ENCODE measurements at places on chromosomes 3 and 15.
A peak's percentile ranks its signal among the peaks of the same experiment; 100 is the strongest.

- no peak for DNase-seq
Measured at GRCh38 chr3:118587847-118588246, 446.8 kb downstream of the IGSF11 start.

DNA sequence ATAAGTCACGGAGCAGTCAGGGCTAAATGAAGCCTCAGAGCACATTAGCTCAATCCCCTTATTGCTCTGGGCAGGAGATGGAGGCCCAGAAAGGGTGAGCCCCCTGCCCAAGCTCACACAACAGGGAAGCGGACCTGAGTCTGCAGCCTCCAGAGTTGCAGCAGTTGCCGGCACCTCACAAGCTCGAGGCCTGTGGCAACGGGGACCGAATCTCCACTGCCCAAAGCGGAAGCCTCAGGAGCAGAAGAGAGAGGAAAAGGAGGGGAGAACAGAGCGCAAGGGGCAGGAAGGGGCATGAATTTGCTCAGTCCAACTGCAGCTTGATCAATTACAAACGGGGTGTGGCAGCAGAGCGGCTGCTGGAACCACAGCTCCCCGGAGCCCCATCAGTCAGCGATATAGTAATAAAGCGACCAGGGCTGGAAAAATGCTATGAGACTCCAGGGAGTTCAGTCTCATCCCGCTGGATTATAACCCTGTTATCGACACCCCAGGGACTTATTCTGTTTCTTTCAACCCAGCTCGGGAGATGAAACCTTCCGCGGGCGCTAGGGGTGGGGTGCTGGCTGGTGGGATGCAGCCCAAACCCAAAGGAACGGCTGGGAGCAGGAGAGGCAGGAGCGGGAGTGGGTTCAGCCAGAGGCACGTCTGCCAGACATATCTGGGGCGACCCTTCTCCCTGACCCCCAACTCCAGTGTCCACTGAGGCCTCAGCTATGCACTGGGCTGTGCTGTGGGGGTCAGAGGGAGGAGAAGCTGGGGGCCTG is 219.7 kb upstream of the LINGO1 start:
- DNase-seq: no peak

GRCh38 chr3:172396400-172396799 is 51.9 kb downstream of the GHSR start:
- no peak for DNase-seq

- no peak for DNase-seq
Measured at GRCh38 chr15:101295607-101296161, 636 bp upstream of the SNRPA1 start.

GRCh38 chr3:160941885-160942494 is 163.2 kb downstream of the B3GALNT1 start:
- peak; percentile 50 for DNase-seq

- peak; percentile 70 for DNase-seq
Measured at GRCh38 chr15:65981837-65982626, 112.7 kb downstream of the RAB11A start.

DNA sequence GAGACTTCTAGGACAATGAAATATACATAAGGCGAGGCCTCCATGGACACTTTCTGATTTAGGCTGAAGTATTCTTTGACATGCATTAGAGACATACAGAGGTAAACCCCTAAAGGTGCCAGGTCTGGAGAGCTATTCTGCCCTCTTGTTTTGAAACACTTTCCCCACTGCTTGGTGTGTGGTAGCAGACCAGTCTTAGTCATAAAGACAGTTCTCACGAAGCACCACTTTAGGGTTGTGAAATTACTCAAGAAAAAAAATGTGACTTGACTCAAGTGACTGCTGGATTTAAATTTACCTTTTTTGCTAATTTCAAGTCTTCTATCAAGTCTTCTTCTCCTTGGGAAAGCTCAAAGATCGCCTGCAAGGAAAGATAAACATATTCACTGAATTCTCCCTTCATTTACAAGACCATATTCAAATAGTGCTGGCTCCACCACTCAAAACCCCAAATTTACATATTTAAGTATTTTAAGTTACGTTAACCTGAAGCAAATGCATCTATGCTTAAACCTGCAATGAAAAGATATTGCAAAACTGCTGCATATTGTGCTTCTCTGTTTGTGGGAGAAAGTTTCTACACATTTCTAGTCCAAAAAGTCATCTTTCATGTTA is 48.4 kb downstream of the ARHGEF3 start:
- no peak for DNase-seq

- no peak for DNase-seq
Measured at GRCh38 chr3:157938154-157938779, 168.0 kb downstream of the SHOX2 start.

DNA sequence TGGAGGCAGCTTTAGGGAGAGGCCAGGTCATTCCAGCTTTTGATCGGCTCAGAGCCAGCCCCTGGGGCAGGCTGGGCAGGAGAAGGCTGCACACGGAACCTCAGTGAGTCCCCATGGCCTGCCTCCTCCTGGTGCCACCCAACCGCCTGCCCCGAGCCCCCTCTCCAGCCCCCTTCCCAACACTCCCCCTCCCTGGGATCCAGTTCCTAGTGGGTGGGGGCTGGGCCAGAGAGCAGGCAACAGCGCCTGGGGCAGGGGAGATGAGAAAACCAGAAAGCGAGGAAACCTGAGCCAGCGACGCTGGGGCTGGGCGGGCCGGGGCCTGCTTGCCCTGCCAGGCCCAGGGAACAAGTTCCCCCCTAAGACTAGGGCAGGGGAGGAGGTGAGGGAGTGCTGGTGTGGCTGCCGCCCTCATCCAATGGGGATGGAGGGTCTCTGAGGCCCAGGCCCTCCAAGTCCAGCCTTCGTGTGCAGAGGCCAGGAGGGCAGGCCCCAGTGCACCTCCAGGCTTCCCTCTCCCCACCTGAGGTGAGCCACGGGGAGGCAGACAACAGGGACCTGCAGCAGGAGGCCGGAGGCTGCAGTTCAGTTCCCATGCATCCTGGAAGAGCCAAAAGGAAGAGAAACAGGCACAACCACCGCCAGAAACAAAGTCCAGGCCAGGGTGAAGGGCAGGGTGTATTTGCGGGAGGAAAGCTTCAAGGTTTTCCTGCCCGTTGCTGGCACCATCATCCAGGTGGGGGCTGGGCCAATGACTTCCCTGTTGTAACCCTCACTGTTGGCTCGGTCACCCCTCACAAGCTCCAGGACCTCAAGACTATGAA is 4.0 kb upstream of the SEMA3F start:
- no peak for DNase-seq

DNA sequence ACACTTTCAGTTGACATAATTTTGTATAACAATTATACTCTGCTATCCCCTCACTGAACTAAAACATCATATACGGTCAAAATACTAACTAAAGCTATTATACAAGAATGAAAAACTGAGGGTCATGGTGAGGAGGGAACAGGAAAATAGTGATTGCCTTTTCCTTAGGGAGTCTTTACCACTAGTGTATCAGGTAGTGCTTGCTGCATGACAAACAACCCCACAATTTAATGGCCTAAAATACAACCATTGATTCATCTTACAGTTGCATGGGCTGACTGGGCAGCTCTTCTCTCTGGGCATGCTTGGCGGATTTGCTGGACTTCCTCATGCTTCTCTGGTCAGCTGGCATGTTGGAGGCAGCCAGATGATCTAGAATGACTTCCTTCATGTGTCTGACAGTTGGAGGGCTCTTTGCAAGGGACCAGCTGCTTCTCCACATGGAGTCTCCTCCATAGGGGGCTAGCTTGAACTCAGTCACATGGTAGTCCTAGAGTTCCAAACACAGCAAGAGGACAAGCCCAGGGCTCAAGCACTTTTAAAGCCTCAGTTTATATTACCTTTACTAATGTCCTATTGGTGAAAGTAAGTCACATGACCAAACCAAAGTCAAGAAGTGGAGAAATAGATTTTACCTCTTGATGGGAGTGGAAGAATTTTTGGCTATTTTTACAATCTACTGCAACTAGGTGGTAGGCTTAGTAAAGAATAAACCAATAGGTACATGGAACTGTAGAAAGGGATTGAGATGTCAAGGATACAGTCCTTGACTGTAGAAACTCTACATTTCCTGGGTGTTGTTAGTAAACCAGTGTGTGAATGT is 18.8 kb downstream of the THAP10 start:
- DNase-seq: no peak

GRCh38 chr15:89034305-89034704 is 54.0 kb upstream of the ABHD2 start:
- peak; percentile 23 for DNase-seq

GRCh38 chr15:77556622-77557021 is 76.1 kb downstream of the LINGO1 start:
- no peak for DNase-seq

DNA sequence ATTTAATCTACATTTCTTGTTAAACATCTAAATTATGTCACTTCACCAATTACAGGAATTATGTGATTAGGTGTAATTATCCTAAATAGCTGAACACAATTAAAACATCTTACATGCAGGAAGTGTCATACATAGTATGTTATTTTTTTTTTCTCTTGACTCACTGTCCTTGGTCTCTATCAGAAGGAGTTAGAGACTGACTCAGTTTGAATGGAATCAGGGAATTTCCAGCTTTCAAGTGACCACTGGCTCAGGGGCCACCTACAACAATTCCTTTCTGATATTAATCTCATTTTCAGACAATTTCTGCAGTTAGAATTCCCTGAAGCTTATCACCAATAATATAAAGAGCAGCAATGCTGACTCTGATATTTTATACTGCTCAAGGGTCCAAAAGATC is 400.7 kb downstream of the ROBO1 start:
- no peak for DNase-seq

DNA sequence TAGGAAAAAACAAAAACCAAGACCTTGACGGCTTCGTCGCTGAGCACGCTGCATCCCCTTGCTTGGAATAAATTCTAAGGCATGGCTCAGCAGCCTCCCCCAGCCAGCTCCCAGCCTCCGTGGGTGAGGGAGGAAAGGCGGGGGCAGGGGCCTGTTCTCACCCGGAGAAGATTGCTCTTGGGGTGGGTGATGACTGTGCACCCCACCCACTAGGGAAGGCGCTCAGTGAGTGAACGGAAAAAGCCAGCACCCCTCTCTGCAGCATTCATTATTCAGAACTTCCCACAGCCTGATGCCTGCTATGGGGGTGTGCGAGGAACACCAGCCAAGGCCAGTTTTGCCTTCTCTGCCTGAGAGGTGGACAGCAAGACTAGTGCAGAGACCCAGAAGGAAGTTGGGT is 19.3 kb upstream of the NTRK3 start:
- DNase-seq: no peak

GRCh38 chr3:22555753-22556435 is 647.2 kb upstream of the UBE2E2 start:
- DNase-seq: no peak

- no peak for DNase-seq
Measured at GRCh38 chr15:98683831-98684230, 35.5 kb downstream of the IGF1R start.

DNA sequence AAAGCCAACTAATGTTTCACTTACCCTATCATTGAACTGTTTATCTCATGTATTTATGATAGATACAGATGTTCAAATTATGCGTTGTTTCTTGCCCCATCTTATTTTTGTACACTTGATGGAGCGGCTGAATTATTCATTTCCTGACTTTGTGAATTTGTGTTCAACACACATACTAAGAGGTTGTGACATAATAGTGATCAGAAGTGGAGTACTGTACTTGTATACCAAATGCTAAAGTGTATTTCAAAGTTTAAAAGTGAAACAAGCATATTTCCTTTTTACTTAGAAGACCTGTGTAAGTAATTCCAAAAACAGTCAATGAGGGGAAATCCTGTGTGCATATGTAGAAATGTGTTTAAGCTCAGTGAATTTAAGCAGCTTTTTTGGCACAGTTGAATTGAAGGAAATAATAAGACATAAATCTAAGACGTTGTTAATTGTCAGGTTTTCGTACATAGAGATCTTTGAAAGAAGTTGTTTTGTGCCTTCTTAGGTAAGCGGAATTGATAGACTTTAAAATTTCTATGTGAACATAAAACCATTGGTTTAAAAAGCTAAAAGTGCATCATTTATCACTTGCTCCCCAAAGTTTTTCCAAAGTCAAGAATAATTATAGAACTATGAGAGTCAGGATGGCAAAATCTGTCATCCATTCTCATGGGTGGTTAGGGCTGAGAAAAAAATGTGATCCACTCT is 1.9 kb downstream of the NFKBIZ start:
- DNase-seq: no peak

- DNase-seq: no peak
Measured at GRCh38 chr3:62101488-62101887, 271.9 kb downstream of the FEZF2 start.

- DNase-seq: no peak
Measured at GRCh38 chr3:177427540-177427939, 230.3 kb upstream of the TBL1XR1 start.

- DNase-seq: no peak
Measured at GRCh38 chr3:125433091-125433534, 58.0 kb upstream of the ZNF148 start.

DNA sequence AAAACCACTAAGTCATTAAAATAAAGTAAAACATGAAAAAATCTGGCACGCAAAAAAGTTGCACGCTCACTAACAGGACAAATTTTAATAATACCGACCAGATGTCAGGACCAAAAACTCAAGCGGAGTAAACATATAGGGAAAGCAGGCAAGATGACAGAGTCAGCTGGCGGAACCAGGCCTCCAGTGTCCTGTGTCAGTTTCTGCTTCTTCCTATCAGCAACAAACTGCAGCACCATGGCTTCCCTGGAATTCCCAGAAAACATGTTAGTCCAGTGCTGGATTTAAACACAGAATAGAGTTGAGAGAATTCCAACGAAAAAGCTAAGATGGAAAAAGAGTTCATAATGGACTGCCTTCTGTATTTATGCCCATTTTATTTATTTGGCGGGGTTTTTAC is 169.1 kb upstream of the ARHGEF26 start:
- DNase-seq: no peak

- no peak for DNase-seq
Measured at GRCh38 chr15:85785887-85786780, 8.6 kb downstream of the KLHL25 start.

- no peak for DNase-seq
Measured at GRCh38 chr15:82875411-82876003, 66.1 kb downstream of the WHAMM start.

DNA sequence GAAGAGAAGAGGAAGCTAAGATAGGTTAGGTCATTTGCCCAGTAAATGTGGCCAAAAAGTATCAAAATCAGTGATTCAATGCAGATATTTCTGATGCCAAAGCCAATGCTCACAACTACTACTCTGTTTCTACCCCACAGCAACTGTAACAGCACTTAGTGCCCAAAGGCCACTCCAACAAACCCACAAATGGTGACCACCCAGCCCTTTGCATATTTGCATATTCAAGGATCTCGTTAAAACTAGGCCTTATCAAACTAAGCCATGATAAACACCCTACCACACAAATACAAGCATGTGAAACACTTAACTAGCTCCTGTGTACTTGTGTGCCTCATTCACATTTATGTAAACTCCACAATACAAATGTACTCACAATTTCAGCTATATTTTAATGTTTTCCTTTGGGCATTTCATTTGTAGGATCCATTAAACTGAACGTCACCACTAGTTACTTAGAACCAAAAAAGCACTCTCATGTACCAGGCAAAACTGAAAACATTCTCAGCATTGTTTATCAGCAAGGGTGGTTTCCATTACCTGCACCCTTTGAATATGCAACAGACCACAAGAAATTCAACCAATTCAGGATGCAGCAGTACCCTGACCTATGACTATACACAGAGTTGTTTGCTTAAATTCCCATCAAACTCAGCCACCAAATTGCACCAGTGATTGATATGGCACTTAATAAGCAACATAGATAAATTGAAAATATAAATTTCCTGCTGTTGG is 111.2 kb upstream of the STT3B start:
- DNase-seq: peak; percentile 29

GRCh38 chr3:133745981-133746711 is at the start of gene TF:
Gene TF (plus strand): TSS chr3:133746393. CDS start chr3:133746441, 48 bp downstream.
- no peak for DNase-seq
